Activated CD4-positive, alpha-beta T cell treated with anti-CD3 and anti-CD28 coated beads, Interleukin-2, amount 50 U/mL, for 16 hours (primary cell): ENCODE measurements at places on chromosomes 12 and 14.

DNA sequence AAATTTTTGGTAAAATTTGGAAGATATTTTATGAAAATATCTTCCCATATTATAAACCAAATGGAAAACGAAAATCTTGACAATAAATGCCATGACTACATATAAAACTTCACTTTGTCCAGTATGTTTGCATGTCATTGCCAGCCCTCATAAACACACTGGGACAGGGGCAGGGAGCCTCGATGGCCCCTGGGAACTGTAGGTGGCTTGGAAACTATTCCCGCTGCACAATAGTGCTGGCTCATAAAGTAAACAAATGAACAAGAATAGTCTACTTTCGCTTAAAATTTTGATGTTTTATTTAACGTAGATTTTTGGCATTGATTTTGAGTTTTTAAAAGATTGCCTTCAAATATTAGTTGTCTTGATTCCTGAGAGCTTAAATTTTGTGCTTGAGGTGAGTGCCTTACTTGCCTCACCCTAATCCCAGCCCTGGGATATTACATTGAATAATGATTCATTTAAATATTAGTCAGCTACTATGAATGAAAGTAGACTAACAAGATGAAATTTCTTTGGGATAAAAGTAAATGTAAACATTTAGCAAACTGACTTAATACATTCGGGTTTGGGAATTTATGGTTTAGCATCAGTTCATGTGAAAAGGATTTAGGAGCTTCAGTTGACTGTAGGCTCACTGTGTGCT is 74.0 kb upstream of the PKP2 start:
- no peak for DNase-seq

GRCh38 chr12:46217541-46218321 is 51.1 kb downstream of the SLC38A1 start:
- DNase-seq, result peak; percentile 79

DNA sequence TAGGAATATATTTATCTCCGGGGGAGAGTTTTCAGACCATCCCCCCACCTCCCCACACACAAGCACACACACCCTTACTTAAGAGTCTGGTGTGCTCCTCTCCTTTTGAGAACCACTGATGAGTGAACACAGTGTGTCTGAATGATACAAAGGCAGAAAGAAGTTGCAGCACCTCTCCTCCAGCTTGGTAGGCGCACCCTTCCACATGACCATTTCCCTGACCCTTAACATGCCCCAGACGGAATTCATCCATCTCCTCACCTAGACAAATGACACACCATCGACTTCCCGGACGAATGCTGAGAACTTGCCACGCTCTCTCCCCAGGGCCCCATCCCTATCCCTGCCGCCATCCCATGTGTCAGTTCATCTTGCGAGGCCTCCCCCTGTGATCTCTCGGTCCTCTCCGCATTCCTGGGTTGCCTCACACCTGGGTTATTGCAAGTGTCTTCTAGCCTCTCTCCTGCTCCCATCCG is 3.9 kb downstream of the TNFRSF1A start:
- DNase-seq, result no peak

DNA sequence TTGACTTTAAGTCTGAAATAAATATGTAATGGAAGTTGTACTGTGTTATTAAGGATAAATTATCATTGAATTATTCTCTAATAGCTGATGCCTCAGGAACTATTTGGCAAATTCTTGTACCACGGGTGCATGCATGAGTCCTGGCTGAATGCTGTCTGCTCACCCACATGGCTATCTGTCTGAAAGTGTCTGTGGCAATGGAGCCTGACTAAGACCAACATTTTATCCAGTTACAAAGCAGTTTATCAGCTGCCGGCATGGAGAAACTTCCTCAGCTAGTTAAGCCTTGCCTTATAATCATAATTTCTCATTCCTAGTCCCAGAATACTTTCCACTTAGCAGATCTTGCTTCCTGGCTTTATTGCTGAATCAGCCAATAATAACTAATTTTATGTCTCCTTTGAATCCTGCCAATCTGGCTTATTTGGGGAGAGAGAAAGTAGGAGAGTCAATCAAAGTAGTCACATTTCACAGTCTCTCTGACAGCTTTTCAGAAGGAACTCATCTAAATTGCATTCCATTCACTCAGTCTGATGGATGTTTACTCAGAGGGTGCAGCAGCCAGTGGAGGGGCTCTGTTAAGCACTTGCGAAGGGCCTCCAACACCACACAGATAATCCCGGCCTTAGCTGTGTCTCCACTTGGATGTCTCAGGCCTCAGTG is 280.6 kb upstream of the CLEC14A start:
- DNase-seq, result no peak

- no peak for DNase-seq
Observed at GRCh38 chr14:50469982-50470381, 62.4 kb downstream of the MAP4K5 start.

- peak; percentile 75 for DNase-seq
Observed at GRCh38 chr12:120356567-120357030, 12.4 kb downstream of the MSI1 start.

DNA sequence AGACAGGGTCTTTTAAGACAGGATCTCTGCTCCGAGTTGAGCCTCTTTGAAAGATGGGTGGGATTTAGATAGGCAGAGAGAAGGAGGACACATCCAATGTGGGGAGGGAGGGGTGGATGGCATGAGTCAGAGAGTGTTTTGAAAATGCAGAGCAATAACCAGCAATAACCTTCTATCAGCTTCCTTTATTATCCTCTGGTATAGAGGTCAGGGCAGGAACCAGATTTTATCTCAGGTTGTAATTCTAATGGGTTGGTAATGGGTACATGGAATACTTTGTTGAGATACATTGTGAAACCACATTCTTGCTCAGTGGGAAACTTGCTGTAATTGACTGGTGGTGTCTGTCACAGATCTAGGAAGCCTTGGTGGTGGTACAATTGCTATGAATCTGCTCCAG is 37.6 kb upstream of the CCDC63 start:
- DNase-seq, result no peak

- DNase-seq, result no peak
Observed at GRCh38 chr12:44314007-44314500, 478.2 kb downstream of the TMEM117 start.

DNA sequence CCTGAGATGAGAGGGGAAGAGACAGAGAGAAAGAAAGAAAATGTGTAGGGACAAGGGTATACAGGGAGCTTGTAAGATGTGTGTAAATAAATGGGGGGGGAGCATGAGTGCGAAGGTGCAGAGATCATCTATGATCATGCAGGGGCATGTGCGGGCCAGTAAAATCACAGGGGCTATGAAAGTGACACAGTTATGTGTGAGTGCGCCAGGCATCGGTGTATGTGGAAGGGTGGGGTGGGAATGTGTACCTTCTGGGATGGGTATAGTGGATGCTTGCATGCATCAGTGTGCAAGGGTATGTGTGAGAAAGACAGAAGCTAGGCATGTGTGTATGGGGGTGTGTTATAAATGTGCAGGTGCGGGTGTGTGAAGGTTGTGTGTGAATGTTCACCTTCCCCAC is 18.4 kb upstream of the KRT78 start:
- DNase-seq, result no peak

DNA sequence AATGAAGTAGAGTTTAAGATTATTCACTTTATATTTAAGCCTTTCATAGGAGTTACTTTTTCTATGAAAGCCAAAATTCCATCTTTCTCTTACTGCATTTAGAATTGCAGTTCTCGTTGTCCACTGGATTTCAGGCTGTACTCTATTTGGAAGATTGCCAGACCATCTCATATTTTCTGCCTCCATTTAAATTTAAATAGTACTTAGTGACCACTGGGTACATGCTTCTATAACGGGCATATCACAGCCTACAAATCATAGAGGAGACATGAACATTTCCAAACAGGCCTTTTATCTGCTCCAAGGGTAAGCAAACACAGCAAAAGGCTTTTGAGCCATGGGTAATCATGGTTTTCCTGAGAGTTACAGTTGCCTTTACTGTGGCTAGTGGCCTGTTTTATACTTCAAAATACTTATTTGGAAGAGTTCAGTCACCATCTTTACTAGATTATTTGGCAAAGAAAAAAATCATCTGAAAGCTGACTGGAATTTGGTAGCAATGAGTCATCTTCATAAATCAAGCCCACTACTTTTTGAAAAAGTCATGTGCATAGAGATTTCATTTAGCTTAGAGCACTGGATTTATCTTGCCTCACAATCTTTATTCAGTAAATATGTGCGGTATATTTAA is 15.7 kb downstream of the ANO6 start:
- no peak for DNase-seq

GRCh38 chr14:80681651-80682050 is 259.9 kb downstream of the CEP128 start:
- no peak for DNase-seq

DNA sequence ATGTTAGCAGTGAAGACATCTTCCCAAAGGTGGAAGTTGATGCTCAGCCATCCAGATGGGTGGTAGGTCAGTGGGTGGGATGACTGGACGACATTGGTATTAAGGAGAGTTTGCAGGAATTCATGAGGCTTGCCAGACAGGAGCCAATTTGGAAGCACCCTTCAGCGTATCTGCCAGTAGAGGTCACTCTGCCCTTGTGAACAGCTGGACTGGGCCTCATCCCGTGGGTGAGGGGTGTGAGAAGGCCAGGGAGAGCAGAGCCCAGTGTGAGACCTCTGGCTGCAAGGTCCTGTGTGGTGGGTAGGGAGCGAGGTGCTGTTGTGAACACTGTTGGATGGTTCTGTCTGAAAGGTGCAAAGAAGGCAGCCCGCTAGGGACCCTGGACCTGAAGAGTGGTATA is 37.7 kb downstream of the SLC5A8 start:
- DNase-seq, result no peak

DNA sequence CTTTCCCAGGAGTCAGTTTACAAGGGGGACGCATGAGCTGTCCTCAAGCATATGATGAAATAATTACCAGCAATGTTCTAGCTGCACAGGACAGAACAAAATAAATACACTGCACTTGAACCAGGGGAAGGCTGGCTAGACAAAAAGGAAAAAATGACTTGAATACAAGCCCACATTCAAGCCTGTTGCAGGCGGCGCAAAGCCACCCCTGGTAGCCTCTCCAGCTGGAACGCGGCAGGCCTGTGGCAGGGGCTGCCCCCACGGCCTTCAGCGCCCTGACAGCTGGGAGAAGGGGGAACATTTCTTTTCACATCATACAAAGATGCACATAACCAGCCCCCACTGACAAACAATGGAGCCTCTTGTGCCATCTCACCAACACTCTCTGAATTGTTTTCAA is 57.1 kb downstream of the TRAFD1 start:
- no peak for DNase-seq

GRCh38 chr12:21989819-21990412 is 48.7 kb upstream of the ABCC9 start:
- DNase-seq, result no peak

DNA sequence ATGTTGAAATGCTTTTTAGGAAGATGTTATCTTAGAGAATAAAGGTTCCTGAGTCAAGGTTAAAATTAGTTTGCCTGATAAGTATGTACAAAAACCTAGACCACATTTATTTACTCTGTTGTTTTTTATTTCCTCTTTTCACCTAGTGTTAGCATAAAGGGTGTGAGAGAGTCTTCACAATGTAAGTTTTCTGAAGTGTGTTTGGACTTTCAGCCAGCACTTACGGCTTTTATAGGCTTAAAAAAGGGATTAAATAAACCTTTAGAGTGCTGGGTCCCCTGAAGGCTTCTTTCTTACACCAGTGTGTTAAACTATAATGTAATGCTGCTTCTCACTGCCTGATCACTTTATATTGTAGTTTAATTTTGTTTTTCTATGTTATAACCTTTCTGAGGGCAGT is 27.2 kb downstream of the ARHGAP5 start:
- DNase-seq, result no peak

- no peak for DNase-seq
Observed at GRCh38 chr12:4615667-4616066, 33.2 kb downstream of the AKAP3 start.

DNA sequence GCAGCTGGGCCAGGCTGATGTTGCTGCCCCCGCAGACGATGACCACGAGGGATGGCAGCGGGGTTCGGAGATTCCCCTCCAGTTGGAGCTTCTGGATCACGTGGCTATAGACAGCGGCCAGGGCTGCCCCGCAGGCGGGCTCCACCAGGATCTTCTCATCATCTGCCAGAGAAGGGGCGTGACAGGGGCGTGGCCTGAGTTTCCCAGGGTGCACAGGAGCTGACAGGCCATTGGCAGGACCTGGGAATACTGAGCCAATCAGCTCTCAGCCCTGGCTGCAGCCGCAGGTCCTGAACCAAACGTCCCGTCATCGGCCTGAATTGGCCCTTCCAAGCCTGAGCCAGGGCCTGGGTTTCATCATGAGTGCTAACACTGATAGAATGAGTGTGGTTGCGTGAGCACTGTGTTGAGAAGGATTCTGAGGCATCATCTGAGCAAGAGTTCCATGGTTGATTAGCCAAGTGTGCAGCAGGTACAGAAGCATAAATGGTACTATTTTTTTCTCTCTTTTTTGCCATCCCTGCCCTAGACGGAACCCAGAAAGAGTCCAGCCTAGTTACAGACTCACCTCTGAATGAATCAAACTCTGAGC is 10.6 kb downstream of the SDS start:
- DNase-seq, result no peak

GRCh38 chr14:75238756-75239455 is 39.7 kb upstream of the FOS start:
- no peak for DNase-seq

GRCh38 chr12:42327227-42327590 is 1.2 kb downstream of the PPHLN1 start:
- DNase-seq, result no peak

- no peak for DNase-seq
Observed at GRCh38 chr12:109230193-109230592, 78.9 kb downstream of the FOXN4 start.

GRCh38 chr12:53353257-53353655 is 17.1 kb upstream of the SP7 start:
- DNase-seq, result no peak

DNA sequence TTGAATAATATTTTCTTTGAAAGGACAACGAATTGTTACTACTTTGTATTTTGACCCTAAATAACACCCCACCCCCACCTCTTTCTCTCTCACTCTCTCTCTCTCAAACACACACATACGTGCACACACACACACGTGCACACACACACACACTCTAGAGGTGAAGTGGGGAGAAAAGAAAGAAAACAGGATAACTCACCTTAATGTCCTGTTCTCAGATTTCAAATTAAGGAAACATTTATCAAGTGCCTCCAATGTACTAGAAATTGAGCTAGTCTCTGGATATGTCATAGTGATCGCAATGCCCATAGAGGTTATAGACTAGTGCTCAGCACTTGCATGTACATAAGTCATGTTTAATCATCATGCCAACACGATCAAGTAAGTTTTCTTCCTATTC is 1483.6 kb upstream of the SEL1L start:
- no peak for DNase-seq

- no peak for DNase-seq
Observed at GRCh38 chr14:44941591-44941990, 20.2 kb downstream of the KLHL28 start.

DNA sequence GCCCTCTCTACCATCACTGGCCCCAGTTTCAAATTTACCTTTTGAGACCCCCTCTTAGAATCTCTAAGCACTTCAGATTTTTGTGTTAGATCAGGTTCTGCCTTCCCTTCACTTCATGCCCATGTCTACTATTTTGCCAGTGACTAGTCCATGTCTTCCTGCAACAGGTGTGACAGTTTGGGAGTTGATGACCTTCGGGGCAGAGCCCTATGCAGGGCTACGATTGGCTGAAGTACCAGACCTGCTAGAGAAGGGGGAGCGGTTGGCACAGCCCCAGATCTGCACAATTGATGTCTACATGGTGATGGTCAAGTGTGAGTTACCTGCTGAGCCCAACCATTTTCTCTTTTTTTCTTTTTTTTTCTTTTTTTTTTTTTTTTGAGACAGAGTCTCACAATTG is 5.8 kb upstream of the PA2G4 start:
- no peak for DNase-seq
